Mesendoderm (in vitro differentiated cells): ENCODE measurements at places on chromosomes 16 and 17.

DNA sequence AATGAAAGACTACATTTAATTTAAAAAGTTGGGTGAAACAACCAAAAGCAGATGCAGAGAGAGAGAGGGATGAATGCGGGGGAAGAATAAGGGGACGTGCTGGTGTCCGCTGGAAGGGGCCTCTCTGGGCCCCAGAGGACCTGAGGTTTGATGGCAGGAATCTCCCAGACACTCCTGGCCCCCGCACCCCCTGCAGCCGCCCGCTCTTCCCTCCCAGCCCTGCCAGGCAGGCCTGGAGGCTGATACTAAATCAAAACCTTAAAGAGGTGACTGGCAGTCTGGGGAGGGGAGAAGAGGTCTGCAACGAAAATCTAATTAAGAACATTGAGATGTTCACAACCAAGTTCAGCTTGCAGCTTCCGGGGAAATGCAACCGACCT lies 2.4 kb downstream of the FOXL1 start:
- DNase-seq, result no peak

DNA sequence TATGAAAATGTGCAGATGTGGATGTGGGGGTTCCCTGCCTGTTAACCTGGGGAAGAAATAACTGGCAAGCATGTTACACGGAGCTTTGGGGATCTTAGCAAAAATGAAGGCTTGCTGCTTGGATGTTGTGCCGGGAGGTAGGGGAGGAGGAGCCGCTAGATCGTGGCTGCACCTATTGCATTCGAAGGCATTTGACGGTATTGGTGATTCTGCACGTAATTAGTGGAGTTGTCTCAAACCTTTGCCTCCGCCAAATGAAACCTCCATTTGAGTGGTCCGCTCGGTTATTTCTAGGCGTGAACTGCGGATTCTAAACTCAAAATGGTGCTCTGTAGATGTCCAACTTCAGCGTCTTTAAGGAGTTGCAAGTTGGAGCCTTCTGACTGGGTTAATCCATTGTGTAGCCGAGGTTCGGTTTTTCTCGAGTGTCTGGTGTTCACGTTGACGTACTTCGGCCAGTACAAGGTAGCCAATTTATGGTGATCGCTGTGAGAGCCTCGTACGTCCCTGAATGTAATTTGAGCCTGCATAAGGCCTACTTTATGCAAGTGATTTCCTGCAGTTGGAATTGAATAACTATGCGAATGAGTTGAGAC lies 1.5 kb downstream of the TNRC6C start:
- peak; percentile 51 for DNase-seq

- no peak for DNase-seq
These were observed 89.9 kb downstream of the ABR start for GRCh38 chr17:1089915-1090314.

- no peak for DNase-seq
These were observed 49.4 kb upstream of the GSE1 start for GRCh38 chr16:85563515-85564276.

DNA sequence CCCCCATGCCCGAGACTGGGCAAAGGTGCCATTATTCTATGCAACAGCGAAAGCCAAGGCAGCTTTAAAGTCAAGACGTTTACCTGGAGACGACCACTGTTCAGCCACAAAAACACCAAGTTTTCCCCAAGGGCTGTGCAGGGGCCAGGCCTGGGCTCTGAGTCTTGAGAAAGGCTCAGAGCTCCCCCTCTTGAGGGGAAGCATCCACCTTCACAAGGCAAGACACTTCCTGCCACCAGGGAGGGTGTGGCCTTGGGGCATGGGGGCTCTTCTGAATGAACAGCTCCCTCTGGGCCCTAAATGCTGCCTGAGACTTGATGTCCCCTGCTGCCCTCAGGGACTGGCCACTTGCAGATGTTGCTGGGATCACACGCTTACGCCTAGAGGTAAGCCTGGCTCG lies 26.5 kb downstream of the PDIA2 start:
- peak; percentile 53 for DNase-seq

DNA sequence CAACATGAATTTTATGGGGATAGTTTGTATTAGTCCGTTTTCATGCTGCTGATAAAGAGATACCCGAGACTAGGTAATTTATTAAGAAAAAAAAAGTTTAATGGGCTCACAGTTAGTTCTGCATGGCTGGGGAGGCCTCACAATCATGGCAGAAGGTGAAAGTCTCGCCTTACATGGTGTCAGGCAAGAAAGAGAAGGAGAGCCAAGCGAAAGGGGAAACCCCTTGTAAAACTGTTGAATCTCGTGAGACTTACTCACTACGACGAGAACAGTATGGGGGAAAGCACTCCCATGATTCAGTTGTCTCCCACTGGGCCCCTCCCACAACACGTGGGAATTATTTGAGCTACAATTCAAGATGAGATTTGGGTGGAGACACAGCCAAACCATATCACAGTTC lies 181.5 kb downstream of the PRKCA start:
- DNase-seq, result no peak

GRCh38 chr17:41943492-41943891 lies 13.1 kb downstream of the ODAD4 start:
- no peak for DNase-seq

DNA sequence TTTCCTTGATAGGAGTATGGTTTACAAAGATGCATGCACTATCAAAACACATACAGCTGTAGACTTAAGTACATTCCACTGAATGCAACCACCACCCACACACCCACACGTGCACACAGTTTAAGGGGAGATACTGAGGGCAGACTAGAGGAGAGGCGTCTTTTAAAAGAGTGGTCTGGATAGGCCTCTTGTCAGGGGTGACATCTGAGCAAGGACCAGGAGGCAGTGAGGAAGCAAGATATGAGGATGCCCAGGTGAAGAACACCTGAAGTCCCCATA lies 12.6 kb downstream of the MPHOSPH6 start:
- DNase-seq, result no peak

- DNase-seq, result no peak
These were observed 44.9 kb downstream of the VAC14 start for GRCh38 chr16:70756071-70756470.

GRCh38 chr16:53995378-53995777 lies 291.2 kb downstream of the IRX3 start:
- DNase-seq, result no peak

GRCh38 chr16:583815-584591 lies 5.9 kb upstream of the RAB40C start:
- no peak for DNase-seq

GRCh38 chr17:75679706-75680211 lies 12.6 kb downstream of the SAP30BP start:
- no peak for DNase-seq

- no peak for DNase-seq
These were observed 26.2 kb upstream of the TXNDC11 start for GRCh38 chr16:11768849-11769248.
